Kidney capillary endothelial cell (primary cell): ENCODE measurements at places on chromosomes 1 and 21.

DNA sequence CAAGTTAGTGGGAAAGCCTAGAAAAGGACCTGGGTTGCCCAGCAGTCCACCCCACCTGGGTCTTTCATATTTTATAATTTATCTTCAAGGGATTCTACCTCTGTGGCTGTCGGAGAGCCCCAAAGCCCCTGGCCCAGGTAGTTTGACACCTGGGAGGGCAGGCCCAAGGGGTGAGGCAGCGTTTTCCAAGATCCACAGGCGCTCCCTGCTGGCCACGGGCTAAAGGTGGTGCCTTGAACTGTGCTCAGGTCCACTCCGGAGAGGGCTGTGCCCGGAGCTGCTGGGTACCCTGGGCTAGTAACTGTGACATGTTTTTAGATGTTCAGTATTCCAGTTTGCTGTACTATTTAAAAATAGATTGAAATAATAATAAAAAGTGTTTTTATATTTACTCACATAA lies 37.2 kb upstream of the CRNN start:
- no peak for DNase-seq

- no peak for DNase-seq
These were observed at the start of gene LMX1A for GRCh38 chr1:165355977-165356811. LMX1A (minus strand) TSS chr1:165356715; CDS start chr1:165355559, 1,156 bp downstream.

DNA sequence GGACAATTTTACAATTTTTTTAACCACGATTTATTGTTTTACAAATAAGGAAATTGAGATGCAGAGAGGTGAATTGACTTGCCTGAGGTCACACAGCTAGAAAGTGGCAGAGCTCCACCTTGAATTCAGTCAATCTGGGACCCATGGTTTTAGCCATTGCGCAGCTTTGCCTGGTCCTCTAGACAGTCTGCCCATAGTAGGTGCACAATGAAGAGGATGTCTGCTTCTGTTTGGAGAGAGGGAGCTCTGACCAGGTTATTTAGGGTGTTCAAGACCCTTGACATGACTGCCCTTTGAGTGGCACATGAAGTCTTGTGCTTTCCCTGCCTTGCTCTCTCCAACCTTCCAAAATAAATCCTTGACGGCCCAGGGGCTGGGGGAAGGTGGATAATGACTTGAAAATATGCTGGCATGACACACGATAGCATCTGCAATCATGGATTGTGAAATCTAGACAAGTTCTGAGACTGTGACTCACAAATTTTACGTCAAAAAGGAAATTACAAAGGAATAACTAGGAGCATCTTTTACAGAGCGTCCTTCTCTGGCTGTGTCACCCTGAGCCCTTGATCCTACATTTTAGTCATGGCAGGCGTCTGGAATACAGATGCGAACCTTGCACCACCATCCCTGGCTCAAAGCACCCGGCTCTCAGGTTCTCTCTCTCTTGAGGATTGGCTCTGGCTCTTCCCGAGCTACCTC lies 26.2 kb upstream of the ID3 start:
- DNase-seq = peak; percentile 84

DNA sequence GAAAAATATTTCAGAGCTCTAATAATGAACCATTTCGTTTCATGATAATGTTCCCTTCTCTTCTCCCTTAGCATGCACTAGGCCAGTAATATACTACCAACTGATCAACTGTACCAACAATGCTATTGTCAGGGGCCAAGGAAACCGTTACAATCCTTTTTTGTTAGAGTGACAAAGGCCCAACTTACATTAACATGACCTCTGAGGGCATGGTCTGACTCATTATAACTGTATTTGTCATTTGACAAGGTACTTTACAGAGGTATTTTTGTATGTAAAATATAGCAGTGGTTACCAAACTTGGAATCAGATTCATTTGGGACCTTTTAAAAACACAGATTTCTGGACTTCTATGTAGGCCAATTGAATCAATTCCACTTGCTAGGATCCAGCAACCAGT lies 102.6 kb upstream of the RRP15 start:
- DNase-seq = no peak

DNA sequence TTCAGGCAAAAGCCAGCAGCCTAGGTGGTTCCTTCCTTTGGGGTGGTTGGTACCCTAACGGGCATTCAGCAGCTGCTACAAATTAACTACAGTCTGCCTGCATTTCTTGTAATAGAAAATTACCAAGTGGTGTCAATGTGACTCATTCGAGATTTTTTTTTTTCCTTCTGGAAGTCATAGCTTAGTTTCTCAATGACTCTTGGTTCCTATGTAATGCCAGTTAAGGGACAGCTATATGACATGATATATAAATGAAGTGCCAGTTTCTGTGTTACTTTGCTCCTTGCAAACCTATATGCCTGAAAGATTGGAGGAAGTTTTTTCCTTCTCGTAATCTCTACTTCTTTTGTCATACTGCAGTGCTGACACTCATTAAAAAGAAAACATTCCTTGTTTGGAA lies 2.6 kb downstream of the MGST3 start:
- peak; percentile 50 for DNase-seq

DNA sequence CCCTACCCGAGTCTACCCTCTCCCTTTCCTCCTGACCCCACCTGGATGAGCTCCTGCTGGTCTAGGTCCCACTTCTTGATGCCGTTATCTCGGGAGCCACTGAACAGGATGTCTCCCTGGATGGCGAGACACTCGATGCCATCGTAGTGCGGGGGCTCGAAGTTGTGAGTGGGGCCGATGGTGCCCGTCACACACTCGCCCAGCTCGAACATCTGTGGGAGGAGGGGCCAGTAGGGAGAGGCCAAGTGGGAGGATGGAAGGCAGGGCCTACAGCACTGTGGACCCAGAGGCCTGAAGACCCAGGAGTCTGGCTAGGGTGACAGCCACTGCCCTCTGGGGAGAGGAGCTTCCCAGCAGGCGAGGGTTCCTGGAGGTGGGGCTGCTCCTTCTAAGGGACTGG lies 48.1 kb downstream of the KIF21B start:
- no peak for DNase-seq

DNA sequence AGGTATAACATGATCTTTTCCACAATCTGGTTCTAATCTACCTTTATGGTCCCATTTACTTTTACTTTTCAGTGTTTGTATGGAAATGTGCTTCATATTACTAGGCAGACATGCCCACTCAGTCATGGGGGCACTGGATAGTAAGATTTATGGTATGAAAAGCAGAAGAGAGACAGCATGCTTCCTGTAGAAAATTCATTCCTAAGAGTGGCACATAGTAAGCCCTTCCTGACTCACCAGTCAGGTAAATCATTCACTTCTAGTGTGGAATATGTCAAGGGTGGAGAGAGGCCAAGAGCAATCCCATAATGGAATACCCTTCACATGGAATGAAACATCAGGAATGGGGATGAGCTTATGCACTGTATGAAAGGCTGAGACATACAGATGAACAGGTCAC lies 49.5 kb upstream of the BCL10 start:
- DNase-seq = no peak

GRCh38 chr1:246856371-246856770 lies 75.4 kb downstream of the AHCTF1 start:
- DNase-seq = no peak

- no peak for DNase-seq
These were observed 188.8 kb downstream of the TTLL7 start for GRCh38 chr1:83810144-83810543.

DNA sequence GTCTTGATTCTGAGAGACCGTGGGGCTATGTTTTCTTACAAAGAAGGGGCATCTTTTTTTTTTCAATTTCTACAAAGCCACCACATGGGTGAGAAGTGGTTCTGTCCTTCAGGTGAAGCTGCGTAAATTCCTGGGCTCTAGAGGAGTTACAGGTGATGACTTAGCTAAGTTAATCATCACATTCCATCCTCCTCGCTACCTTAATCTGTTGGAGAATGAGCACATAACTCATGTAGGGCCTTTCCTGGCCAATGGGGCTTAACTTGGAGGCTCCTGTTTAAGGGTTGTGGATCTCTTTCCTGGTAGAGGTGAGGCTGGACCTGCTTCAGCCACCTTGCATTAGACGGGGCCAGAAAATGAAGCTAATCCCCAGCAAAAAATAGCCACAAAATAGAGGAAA lies 19.9 kb downstream of the REG4 start:
- DNase-seq = no peak

DNA sequence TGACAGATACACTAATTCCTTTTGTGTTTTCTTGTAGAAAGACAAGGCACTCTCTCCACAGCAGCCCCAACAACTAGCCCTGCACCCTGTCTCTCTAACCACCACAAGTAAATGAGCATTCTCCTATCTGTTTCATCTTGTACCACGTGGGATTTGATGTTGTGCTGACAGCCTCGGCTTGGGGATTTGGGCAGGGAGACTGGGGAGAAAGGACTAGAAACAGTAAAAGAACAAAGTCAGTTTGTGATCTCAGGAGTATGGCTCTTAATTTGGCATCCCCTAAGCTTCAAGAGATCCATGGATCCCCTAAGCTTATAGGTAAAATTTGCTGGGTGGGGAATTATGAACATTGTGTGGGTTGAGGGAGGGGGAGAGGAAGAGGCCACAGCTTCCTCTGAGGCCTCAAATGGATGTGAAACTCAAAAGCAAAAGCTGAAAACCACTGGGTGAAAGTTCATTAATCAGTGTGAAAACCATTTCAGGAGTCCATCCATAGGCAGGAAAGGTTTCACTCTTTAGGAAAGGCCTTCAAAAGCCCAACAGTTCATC lies 3.1 kb downstream of the C1orf162 start:
- no peak for DNase-seq

GRCh38 chr21:46097336-46098293 lies at the start of gene COL6A2:
COL6A2 (plus strand) TSS chr21:46098112.
- DNase-seq = no peak

DNA sequence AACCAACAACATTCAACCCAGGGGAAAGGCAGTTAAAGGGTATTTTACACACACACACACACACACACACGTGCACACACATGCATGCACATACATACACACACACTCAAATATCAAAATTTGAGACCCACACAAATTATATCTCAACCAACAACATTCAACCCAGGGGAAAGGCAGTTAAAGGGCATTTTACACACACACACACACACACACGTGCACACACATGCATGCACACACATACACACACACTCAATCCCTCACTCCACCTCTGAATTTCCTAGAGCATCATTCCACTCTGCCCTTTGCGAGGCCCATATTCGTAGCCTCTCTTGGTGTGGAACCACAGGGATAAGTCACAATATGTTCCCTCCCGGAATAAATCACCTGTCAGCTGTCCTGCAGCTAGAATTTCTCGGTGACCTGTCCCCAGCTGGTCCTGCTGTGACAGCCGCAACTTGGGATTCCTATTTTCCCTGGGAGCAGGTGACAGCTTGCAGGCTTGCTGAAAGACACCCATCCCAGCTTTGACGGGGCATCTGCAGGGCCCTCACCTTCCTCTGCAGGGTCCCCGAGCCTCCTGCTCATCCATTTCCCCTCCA lies 122.7 kb downstream of the PSMG1 start:
- no peak for DNase-seq

- no peak for DNase-seq
These were observed 10.7 kb downstream of the TMEM81 start for GRCh38 chr1:205073511-205073910.
